ENCODE measurements at places on chromosomes 4 and X.

DNA sequence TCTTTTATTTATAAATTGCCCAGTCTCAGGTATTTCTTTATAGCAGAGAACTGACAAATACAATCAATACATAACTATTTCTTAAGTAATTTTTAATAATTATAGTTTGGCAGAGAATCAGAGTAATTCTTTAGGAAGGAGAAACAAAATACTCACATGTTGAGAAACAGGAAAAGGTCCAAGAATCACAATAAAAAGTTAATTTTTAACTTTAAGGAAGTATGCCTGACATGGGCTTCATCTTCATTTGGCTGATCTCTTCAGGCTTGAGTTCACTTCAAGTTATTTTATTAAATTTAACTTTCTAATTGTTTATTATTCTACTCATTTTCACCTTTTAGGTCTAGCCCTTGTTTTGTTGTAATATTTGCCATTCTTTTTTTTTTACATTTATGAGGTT lies 36.1 kb upstream of the RNF150 start:
- no peak for DNase-seq

DNA sequence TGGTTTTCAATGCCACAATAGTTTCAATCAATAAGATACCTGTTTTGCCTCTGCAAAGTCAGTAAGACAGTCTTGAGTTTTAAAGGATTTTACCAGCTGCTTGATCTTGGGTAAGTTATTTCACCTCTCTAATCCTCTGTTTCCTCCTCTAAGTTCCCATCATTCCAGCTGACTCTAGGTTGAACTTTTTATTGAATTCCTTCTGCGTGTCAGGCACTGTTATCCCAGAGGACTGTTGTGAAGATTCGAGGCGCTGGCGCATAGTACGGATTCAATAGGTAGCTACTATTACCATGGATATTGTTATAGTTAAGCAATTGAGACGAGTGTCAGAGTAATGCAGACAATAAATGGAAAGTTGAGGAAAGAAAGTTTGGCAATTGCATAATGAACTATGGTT lies 179.4 kb downstream of the BANK1 start:
- DNase-seq = no peak

DNA sequence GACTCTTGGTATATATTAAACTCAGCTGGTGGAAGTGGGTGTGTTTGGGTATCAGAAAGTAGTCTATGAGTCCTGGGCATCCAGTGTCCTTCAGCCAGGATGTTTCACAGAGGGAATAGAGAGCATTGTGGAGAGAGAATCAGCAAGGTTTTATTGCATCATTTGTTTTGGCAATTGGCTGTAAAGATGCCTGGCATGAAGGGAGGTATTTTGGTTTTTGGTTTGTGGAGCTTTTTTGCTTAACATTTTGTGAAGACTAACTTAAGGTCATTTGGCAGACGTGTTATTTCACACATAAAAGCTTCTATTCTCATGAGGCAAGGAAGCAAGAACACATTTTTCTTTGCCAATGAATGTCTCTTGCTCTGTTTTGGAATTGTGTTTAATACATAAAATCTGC lies 71.1 kb downstream of the DCLK2 start:
- no peak for DNase-seq

- DNase-seq = no peak
Observed at GRCh38 chr4:170091069-170091696, 1.4 kb upstream of the AADAT start.

- peak; percentile 22 for DNase-seq
Observed at GRCh38 chr4:141132072-141132708, 1.1 kb downstream of the RNF150 start.

GRCh38 chr4:147054228-147054872 lies 108.7 kb upstream of the TTC29 start:
- DNase-seq = no peak

DNA sequence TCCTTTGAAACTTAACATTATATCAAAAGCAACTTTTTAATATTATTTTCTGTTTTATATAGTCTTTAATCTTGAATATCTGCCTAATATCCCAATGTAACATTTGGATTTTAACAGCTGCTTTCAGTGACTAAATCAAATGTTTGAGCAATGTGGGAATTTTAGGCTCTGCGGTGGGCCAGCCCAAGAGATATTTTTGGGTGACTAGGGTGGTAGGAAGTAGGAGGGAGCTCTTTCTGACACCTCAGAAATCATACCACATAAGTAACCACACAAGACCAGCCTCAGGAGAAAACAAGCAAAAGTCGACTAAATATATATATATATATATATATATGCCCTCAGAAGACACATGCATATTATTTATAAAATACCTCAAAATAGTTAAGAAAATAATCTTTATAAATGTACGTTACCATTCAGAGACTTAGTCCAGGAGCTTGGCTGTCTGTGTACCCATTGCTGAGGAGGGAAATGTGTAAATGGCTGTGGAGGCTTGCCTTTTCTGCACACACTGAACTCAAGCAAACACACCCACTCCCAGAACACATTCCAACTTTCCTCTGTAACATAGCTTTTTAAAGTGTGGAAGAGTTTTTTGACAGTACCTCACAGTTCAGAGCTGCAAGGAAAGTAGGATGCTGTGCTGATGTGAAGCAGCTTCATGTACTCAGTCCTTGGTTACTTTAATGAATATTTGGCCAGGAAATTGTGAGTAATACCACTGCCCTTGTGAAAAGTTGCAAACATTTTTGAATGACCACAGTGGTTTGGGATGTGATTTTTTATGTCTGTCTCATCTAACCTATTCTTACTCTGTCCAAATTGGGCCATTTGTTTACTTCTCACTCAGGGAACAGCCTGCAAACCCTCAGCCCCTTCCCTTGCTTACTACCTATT lies at the start of gene RTL3:
TSS of gene RTL3 (minus strand) at position 484 of the 900 bp plus-strand sequence. CDS start 908 bp downstream, outside the sequence.
- DNase-seq = peak; percentile 35

DNA sequence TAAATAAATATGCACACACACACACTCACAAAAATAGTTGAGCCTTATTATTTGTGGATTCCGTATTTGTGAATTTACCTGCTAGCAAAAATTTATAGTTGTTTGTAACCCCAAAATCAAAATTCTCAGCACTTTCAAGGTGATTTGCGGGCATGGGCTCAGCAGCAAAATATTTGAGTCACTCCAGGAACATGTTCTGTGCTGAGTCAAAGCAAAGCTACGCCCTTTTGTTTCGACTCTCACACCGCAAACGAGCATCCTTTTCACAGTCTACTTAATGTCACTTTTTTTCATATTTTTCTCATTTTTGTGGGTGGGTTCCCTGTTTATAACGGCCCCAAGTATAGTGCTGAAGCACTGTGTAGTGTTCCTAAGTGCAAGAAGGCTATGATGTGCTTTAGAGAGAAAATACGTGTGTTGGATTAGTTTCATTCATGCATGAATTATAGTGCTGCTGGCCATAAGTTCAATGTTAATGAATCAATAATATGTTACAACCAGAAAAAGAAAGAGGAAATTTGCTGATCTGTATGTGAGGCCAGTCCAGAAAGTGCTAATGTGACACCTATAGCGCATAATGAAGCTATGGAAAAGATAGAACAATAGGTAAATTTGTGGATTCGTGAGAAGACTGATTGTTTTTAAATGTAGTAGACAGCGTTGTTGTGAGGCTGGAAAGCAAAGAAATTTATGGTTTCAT lies 723.2 kb upstream of the AGA start:
- DNase-seq = no peak

GRCh38 chr4:19614171-19614570 lies 637.5 kb upstream of the SLIT2 start:
- DNase-seq = no peak

DNA sequence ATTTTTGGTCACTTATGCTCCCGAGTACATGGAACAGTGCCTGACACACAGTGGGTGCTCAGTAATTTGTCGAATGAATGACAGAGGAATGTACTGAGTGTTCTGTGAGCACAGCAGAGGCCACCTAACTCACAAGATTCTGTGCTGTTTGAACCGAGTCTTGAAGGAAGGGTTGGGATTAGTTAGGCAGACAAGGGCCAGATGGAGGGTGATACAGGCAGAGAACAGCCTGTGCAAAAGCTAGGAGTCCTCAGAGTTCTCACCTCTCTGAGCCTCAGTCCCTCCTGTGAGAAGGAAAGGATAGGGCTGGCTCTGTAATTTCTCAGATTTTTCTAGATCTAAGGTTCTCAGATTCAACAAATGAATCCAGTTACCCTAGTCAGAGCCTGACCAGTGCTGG lies 108.8 kb downstream of the NHSL2 start:
- DNase-seq = no peak

DNA sequence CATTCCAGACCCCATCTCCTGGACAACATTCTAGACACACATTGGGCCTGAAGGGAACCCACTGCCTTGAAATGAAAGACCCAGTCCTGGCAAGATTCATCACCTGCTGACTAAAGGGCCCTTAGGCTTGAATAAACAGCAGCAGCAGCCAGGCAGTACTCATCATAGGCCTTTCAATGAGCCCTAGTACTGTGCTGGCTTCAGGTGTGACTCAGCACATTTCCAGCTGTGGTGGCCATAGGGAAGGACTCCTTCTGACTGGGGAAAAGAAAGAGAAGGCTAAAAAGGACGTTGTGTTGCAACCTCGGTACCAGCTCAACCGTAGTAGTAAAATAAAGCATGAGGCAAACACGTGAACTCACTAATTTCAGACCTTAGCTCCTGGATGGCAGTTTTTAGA lies 344.0 kb downstream of the ACTRT1 start:
- DNase-seq = no peak

GRCh38 chrX:153622661-153623309 lies 23.8 kb upstream of the CCNQ start:
- no peak for DNase-seq

DNA sequence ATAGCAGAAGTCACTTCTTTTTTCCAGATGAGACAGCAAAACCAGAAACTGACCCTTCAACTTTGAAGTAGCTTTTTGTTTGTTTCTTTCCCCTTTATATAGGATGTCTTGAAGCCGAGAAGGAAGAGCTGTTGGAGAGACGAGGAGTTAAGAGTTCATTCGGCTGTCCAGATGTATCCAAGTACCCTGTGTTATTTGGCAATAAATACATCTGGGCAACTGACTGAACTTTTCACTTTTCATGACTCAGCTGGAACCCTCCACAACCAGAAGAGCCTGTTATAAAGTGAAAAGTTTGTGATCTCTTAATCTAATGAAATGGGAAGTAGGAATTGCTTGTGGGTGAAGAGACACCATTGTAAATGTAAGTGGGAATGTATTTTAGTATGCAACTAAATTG lies 131.2 kb downstream of the HTR2C start:
- no peak for DNase-seq

DNA sequence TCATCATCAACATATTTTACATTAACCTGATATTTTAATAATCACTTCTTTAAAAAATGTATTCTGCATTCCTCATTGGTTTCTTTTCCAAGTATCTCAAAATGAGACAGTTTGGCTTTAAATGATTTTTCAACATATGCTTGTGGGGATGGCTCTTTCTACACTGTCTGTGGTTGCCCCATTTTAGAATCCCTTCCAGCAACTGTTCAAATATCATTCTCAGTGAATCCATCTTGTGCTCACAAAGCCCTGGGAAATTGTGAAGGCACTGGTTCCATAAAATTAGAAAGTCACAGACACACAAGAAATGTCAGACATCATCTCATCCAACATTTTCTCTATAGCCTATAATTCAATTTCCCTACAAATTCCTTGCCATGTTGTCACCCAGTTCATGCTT lies 103.5 kb downstream of the LNX1 start:
- no peak for DNase-seq

DNA sequence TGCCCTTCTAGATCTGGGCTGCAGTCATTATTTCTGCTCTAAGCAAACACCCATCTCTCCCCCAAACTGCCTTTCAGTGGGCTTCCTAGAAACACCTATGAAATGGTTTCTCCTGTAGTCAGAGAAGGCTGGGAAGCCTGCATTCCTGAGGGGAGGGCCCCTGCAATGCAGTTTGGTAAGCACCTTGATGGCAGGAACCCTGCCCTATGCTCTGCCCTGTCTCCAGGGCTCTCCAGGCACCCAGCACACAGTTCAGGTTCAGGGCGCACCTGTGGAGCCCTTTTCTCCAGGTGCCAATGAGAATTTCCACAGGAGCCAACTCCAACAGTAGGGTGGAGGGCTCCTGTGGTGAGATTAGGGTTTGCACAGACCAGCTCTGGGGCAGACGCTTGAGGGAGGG lies 69.1 kb upstream of the FBXW7 start:
- DNase-seq = no peak

DNA sequence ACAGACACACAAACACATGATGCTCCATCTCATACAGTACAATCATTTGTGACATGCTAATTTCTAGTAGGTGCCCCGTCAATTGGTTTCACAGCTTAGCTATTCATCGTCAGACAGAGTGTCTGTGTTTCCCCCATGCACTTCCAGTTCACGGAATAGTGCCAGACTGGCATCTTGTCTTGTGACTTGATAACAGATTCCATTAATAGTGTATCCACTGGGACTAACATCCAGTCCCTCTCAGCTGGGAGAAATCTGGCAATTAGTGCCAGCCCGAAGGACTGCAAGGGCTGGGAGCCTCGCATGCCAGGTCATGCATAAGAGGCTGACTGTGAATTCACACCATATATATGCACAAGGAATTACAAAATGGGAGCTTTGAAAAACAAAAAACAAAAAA lies 20.2 kb upstream of the GATB start:
- DNase-seq = no peak

All from AG08396 (cell line).